ENCODE measurements at places on chromosomes 11 and 22. TPM values are rescaled to one million over a fixed set of nuclear protein-coding genes. Genes with fewer than 3 reads are reported as not detected.

DNA sequence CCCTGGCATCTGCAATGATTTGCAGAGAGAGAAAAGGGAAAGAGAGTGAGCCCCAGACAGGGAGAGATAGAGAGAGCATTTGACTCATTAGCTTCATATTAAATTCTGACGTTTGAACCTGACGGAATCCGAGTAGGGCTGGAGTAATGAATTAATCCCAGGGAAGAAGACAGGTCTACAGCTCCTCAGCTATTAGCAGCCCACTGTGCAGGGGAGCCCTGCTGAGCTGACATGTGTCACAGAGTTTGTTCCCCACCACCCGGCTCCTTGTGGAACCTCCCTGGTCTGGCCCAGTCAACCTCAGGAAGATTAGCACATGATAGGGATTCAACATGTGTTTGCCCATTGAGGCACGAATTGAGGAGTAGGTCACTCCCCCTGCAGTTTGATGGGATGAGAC is 404.0 kb downstream of the BUD13 start:
- DNase-seq: no peak

DNA sequence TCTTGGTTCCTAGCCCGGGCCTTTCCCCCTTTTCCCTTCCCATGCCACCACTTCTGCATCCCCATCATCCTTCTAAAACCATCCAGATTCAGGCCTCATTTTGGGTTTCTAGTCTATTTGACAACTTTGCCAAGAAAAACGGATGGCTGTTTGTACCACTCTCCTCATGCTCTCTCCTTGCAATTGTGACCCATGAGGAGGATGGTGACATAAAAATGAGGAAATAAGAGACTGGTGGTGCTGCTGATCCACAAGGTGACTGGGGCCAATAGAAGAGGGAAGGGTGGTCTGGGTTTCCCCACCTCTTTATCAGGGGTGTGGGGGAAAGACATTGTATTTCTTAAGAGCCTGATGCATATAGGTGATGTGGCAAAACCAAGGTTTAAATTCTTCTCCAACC is 1.0 kb downstream of the MS4A4A start:
- no peak for DNase-seq

GRCh38 chr11:125978778-125979407 is 33.0 kb downstream of the VSIG10L2 start:
- DNase-seq: no peak

DNA sequence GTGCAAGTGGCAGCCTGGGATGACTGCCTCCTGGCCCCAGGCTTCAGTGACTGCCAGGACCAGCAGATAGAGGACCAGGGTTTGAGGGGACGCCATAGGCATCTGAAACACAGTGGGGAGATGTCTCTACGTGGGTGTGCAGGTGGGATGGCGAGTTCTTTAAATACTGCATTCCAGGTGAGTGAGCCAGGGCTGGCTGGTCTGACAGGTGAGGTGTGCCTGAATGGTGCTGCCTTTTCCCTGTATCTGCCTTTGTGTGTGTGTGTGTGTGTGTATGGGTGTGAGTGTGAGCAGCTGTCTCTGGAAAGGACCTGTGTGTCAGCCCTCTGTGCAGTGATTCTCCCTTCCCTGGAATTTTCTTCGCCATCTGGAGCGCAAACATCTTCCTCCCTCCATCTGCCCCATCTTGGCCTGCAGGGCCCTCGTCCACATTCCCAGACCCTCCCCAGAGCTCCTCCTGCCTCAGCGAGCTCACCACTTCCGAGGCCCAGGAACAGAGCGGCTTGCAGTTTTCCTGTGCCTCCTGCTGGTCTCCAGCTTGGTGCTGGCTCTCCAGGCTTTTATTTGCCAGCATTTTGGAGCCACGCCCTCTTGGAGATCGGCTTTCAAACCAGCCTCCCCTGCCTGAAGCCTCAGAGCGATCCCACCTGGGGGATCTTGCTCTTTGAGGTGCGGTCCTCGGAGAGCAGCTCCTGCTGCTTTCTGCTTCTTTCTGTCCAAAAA is at the start of gene GPHA2:
TSS of gene GPHA2 (minus strand) at position 535 of the 723 bp plus-strand sequence. CDS start at position 102, 433 bp downstream.
- no peak for DNase-seq

- DNase-seq: no peak
Measured at GRCh38 chr11:62433904-62434276, 15.1 kb downstream of the SCGB1A1 start.

- no peak for DNase-seq
Measured at GRCh38 chr11:75491465-75491864, 34.3 kb downstream of the GDPD5 start.

- no peak for DNase-seq
Measured at GRCh38 chr22:39493759-39494158, 8.3 kb upstream of the MIEF1 start.

DNA sequence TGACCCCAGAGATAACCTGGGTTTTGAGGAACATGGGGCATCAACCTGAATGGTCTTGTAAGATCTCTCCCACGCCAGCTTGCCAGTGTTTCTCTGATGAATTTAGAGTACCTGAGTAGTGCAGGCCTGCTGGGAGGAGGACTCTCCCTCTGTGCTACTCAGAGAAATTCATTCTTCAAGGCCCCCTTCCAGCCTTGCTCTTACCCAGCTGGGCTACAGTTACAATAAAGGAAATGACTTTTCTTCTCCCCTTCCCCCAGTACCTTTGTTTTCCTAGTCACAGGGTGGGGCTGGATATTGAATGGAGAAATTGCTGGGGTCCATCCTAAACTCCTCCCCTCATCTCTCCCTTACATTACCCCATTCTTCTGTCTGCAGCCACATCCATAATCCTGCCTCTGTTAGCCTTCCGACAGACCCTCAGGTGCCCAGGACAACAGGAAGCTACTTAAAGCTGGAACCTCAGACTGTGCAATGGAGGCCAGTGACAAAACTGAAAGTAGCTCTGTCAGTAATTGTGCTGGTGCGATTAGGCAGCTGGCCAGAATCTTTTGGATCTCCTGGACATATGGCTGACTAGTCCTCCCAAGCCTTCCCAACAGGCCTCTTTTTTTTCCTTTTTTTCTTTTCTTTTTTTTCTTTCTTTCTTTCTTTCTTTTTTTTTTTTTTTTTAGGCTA is 17.4 kb downstream of the LIMK2 start:
- no peak for DNase-seq

DNA sequence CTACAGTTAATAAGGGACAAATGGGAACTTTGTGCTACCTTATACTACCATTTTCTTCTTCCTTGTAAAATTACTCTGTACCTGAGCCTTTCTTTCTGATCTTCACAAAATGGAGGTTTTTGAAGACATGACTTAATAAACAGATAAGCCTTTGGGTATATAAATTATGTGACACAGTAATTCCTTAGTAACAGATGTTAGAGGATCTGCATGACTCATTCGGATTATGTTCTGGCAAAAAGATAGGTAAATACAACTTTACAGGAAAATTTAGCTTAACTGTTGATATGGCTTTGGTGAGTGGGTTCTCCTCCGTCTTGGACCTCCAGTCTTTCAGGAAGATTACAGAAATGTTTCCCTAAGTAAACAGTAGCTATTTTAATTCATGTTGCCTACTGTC is 61.8 kb downstream of the BID start:
- DNase-seq: no peak

DNA sequence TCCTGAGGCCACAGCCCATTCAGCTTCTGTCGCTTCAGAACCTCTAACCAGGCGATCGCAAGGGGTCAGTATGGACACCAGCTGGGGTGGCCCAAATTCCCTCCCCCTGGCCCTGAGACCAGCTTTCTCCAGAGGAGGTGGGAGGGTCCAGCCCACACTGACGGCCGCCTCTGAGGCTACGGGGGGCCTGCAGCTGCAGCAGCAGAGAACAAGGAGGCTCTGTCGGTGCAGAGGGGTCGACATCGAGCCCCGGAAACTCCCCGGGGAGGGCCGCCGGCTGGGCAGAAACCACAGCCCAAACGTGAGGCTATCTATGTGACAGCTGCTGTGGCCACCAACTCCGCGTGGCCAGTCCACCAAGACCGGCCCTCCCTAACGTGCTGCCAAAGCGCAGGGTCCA is 40.8 kb downstream of the ELFN2 start:
- DNase-seq: no peak

DNA sequence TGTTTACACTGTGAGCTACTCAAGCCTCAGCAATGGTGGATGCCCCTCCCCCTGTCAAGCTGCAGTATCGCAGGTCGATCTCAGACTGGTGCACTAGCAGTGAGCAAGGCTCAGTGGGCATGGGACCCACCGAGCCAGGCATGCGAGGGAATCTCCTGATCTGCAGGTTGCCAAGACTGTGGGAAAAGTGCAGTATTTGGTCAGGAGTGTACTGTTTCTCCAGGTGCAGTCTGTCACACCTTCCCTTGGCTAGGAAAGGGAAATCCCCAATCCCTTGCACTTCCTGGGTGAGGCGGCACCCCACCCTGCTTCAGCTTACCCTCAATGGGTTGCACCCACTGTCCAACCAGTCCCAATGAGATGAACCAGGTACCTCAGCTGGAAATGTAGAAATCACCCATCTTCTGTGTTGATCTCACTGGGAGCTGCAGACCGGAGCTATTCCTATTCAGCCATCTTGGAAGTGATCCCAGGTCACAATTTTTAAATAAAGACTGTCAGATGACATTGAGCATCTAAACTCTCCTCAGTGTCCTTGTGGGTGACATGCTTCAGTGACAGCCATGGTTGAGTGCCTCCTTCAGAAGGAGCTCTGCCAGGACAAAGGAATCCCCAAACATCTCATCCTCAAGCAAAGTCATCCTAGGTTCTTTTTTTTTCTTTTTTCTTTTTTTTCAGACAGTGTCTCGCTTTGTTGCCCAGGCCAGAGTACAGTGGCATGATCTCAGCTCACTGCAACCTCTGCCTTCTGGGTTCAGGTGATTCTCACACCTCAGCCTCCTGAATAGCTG is 10.8 kb downstream of the SLC22A24 start:
- no peak for DNase-seq

KCNC1 gene
- not detected for total RNA-seq

KRTAP5-9 gene
- total RNA-seq: 0.35 TPM

DEFB131B gene
- not detected for total RNA-seq

NRIP3 gene
- total RNA-seq: 3.4 TPM

DLG2 gene
- 2.0 TPM for total RNA-seq

ARHGAP42 gene
- total RNA-seq: not detected

NPTXR gene
- 1.3 TPM for total RNA-seq

POTEH gene
- total RNA-seq: not detected

B3GAT1 gene
- 1.9 TPM for total RNA-seq

POU2AF2 gene
- not detected for total RNA-seq

SCO2 gene
- total RNA-seq: 14.6 TPM

Data from CD4-positive, CD25-positive, alpha-beta regulatory T cell (primary cell).